ENCODE measurements at places on chromosomes 6 and 20. TPM values are rescaled to one million over a fixed set of nuclear protein-coding genes. Genes with fewer than 3 reads are reported as not detected.

DNA sequence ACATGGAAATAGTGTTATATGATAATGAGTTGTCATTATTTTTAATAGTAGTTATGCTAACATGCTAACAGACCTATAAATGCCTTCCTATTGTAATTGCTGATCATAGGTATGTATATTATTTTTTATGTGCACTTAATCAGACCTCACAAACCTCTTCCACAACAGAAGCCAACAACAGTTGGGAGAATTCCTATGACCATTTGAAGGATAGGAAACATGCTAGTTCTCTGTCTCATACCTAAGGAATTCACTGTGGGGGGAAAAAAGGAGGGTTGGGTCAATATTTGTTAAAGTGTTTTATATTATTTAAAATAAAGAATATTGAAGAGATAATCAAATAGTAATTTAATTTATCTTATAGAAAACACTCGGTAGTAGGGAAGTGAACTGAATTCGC is 990.9 kb downstream of the EPHA7 start:
- DNase-seq: no peak

The RAMACL gene
- 0.30 TPM for total RNA-seq

- DNase-seq: peak; percentile 90
Measured at GRCh38 chr20:62977613-62978560, 25.4 kb downstream of the SLC17A9 start.

DNA sequence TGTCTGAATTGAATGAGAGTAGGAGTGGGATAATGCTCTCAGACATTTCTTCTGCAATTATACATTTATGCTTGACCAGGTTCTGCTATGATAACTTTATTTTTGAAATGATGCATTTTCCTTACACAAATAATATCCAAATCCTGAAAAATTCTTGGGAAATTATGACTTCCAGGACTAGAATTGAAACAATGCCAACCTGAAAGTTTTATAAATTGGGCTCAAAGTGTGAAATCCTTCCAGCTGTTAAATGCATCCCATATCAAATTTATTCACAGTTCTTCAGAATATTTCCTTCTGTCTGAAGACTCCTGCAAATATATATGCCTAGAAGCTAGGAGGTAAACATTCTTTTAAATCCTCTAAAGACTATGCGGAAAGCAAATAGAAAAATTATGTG is 155.7 kb upstream of the EYA4 start:
- DNase-seq: no peak

DNA sequence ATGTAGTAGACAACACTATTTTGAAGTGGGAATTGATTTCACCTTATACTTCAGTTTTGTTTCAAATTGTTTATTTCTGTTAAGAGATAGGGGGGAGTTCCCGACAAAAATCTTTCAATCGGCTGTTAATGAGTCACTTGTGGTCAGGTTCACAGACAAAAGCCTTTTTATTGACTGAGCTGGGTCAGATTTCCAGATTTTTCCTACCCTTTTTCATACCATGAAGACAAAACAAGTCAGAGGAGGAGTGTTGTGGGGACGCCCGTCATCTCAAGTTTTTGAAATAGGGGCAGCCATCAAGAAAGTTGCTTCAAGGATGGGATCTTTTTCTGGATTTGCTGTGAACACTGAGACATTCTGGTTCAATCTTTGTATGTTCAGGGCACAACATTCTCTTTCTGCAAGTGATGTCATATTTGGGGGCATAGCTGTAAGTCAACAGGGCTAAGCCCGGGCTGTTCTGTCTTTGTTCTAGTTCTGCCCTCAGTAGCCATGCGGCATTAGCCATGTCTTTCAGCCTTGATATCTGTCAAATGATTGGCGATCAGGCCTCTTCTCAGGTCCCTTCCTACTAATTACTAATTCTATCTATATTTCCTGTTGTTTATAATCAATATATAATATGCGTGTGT is 496.0 kb upstream of the MARCKS start:
- DNase-seq: no peak

The WASF1 gene
- 4.6 TPM for total RNA-seq

GRCh38 chr20:63009988-63010769 is 3.4 kb upstream of the BHLHE23 start:
- DNase-seq: peak; percentile 86

All from activated CD4-positive, alpha-beta T cell treated with anti-CD3 and anti-CD28 coated beads for 36 hours (primary cell).